Motor neuron (in vitro differentiated cells): ENCODE measurements at places on chromosomes 3 and 15.

GRCh38 chr3:101453961-101454360 lies 59.1 kb downstream of the SENP7 start:
- ATAC-seq = no peak

DNA sequence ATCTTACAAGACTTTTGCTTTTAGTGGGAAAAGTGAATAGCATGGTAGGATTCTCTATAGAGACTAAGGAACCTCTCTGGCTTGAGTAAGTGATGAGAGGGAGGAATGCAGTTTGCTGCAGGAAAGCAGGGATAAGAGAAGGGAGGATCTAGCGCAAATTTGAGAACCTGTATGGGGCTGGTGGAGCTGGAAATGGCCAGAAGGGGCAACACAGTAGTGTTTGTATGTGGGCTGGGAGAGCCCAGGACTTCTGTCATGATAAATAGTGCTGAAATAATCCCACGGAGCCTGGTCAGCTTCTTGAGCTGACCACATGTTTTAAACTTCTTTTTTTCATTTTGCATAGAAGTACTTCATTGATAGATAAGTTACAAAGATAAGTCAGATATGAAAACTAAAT lies 11.2 kb upstream of the SHC4 start:
- peak; percentile 5 for ATAC-seq

DNA sequence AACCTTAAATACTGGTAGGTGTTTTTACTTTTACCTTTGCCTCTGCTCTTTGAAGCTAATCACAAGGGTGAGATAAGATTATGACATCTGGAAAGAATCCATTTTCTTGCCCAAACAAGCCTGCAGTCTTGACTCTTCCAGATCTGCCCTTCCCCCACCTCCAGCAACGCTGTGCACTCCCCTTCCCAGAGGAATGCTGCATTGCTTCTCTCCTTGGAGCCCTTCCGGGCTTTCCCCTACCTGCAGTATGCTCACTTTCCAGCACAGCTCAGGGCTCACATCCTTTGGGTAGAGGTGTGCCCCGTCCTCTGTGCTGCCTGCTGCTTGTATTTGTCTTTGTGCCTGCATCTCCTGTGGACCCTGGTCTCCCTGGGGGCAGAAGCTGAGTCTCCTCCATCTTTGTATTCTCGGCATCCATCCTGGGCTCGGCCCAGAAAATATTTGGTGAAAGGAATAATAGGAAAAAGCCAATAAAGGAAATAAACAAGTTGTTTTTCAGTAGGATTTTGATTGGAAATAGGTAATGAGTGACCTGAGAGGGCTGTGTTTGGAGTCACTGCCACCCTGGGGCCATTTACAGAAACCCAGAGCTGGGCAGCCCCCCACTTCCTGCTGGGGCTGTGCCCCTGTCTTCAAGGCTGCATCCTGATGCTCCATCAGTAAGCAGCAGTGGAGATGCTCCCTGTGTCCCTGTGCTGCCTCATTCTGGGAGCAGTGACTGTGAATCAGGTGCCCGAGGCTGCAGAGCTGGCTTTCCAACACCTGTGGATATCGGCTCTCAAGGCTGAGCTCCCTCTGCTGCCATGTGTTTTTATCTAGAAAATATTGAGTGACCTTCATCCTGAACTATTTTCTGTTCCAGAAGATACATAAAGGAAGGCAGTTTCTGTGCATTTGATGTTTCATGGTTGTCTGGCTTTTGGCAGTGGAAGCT lies 117.5 kb downstream of the EEFSEC start:
- no peak for ATAC-seq

- no peak for ATAC-seq
These were observed 373.3 kb upstream of the RBMS3 start for GRCh38 chr3:28907616-28908015.

DNA sequence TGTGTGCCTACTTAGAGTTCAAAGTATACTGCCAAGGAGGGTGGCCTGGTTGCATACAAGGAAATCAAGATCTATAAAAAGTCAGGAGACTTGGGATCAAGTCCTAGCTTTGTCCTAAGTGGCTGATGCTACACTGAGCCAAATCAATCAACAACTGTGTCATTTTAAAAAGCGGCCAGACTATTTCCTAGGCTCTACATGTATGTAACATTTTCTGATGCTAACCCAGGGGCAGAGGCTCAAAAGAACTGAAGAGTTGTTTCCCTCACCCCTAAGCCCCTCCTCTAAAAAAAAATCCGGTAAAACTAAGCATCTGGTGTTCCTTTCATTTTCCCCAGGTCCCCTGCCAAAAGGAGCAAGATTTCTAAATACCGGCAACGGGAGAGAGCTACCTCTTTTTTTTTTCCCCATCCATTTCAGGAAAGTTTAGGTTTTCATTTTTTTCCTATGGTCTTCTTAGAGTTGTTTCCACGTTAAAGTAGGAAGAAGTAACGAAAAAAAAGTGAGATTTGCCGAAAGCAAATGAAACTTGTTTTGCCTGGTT lies 18.8 kb upstream of the CHD2 start:
- no peak for ATAC-seq

DNA sequence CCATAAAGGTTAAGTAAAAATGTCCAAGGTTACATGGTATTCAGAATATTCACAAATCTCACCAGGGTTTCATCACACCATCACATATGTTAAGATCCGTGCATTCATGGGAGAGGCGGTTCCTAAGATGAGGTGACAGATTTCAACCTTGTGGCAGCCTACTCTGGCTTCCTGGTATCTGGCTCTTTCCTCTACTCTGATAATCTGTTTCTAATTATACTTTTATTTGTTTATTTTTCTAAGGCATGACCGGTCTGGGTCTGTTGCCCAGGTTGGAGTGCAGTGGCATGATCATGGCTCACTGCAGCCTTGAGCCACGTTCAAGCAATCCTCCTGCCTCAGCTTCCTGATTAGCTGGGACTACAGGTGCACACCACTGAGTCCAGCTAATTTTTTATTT lies 34.4 kb downstream of the RAF1 start:
- ATAC-seq = no peak

DNA sequence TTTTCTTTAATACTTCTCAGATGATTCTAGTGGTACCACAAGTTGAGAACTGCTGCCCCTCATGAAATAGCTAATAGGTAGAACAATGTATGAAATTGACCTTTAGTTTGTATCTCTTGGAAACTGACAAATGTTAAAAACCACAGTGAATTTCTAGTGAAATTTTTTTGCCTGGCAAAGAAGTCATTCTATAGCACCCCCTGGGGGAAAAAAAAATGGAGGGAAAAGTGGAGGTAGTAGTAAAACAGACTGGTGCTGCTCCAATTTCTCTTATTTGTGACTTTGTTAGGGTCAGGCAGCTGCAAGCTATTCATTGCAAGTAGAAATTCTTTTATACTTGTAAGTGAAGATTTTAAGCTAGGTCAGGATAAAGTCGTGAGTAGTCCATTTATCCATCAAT lies 605.0 kb downstream of the NLGN1 start:
- ATAC-seq = no peak

- ATAC-seq = peak; percentile 23
These were observed 35.2 kb downstream of the ABTB1 start for GRCh38 chr3:127707851-127708411.

GRCh38 chr3:115943579-115943978 lies 320.3 kb downstream of the GAP43 start:
- no peak for ATAC-seq

DNA sequence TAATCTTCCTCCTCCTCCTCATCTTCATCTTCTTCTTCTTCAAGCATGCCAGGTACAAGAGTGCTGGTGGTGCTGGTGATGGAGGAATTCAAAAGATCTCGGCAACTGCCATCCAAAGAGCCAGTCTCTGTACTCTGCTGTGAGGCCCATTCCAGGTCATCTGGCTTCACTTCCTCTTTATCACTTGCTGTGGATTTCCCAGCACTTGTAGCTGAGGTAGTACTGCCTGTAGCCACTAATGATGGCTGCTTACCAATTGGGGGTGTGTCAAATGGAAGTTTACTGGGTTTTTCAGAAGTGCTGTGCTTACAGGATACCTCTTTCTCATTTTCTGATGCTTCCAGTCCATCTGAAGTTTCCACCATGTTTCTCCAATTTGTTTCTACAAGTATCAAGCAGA lies 28.8 kb upstream of the SHC4 start:
- ATAC-seq = no peak

DNA sequence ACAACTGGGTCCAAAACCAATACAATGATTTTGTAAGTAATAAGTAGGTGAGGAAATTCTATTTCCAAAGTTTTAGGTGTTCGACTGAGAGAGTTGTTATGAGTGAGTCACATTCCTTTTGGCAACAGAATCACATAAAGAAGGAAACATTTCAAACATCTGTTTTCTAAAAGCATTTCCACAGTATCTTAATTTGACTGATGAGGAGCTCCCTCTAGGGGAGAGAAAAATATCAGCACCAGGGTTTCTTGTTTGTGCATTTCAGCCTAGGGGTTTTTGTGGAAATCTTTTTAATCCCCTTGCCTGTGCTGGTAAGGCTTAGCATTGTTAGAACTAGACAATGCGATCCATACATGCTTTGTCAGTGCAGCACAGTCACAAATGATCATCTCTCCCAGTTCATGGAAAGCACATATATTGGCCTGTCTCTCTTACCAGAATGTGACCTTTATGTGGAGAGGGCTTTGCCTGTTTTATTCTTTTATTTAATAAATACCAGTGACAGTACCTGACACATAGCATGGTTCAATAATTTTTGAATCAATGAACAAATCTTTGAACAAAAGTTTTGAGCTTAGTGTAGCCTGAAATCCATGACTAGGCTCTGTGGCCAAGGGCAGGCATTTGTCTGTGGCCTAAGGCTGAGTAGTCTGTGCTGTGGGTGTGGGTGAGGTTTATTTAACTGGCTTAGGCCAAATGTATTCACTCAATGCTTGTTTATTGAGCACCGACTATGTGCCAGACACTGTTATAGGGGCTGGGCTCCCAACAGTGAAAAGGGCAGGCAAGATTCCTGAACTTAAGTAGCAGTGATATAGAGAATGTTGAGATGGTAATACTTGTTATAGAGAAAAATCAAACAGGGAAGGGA lies 21.1 kb upstream of the IQCF6 start:
- peak; percentile 41 for ATAC-seq

- ATAC-seq = peak; percentile 75
These were observed 19.8 kb upstream of the PFN2 start for GRCh38 chr3:149990423-149990948.

- ATAC-seq = no peak
These were observed 165.3 kb downstream of the PLCL2 start for GRCh38 chr3:17050071-17050470.

DNA sequence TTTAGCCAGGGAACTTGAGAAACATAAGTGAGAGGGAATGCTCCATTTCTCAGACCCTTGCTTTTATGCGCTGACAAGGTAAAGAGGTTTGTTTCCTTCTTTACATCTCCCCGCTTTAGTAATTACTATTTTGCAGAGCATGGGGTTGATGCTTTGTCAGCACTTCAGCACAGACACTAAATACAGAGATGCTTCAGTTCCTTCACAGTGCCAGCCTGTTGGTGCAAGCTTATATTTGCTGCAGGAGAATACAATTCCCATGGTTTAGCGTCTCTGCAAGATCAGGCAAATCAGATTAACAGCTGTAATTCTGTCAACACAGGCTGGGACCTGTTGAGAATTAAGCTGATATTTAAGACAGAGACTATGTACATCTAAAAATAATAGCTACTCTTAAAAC lies 2.9 kb downstream of the FMN1 start:
- no peak for ATAC-seq

- ATAC-seq = no peak
These were observed 7.8 kb downstream of the SHC4 start for GRCh38 chr15:48955967-48956366.

DNA sequence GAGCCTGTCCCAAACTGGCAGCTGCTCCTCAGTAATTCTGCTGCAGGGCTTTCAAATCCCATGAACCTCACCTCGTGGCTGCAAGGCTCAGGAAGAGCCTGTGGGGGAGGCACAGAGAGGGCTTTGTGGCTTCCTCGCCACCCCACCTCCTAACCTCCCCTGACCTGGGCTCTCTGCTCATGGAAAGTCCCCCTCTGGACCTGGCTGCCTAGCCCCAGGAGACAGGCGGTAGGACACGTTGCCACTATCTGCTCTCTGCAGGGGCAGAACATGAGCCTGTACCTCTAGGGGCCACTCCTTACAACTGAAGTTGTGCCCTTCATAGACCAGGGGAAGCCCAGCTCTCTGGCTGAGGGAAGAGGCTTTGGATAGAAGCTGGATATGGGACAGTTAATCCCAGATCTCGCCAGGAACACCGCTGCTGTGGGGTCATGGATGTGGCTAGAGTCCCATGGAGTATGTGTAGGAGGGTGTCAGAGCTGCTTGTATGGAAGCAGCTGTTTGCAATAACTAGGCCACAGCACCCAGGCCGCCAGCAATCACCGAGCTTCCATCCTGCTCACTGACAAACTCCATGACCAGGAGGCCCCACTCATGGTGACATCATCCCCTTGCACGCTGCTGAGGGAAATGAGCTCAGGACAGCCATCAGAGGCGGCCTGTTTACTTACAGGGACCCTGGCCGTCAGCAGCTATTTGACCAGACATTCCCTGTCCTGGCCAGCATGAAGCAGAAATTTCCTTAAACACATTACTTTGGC lies 34.0 kb upstream of the CILP start:
- peak; percentile 97 for ATAC-seq

DNA sequence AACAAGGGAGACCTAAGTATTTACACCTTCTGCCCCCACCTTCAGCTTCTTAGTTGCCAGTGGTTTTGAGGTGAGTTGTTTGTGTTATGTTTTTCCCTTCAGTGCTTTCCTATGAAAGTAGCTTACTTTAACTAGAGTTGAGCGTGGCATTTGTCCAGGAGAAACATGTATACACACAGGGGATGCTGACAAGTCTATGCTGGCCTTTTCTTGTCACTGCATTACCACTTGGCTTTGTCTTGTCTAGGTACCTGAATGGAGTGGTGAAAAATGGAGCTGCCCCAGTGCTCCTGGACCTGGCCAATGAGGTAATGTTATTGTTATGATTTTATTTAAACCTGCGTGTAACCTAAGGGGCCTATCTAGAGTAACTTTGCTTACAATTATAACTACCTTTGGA lies 74.4 kb downstream of the CDIN1 start:
- ATAC-seq = no peak

DNA sequence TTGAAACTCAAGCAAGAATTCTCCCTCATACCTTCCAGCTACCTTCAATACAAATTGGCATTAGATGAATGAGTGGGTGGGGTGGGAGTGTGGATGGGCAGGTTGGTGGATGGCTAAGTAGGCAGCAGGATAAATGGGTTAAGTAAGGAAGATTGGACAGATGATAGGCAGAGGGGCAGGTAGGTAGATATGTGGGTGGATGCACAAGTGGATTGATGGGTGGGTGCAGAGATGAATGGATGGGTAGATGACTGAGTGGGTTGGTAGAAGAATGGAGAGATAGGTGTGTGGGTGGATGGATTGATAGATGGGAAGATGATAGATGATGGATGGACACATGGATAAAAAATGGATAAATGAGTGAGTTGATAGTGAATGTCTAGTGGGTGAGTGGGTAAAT lies 27.6 kb downstream of the VIPR1 start:
- no peak for ATAC-seq

- ATAC-seq = no peak
These were observed 27.5 kb downstream of the NR1I2 start for GRCh38 chr3:119809249-119810017.

- ATAC-seq = no peak
These were observed 19.4 kb upstream of the SEMA4B start for GRCh38 chr15:90181776-90182175.
